ENCODE measurements at places on chromosomes 16 and 17. TPM values are rescaled to one million over a fixed set of nuclear protein-coding genes. Genes with fewer than 3 reads are reported as not detected.

SLC52A1 gene
- not detected for total RNA-seq

WWOX gene
- 16.4 TPM for total RNA-seq

WNK4 gene
- 0.18 TPM for total RNA-seq

CLEC18B gene
- total RNA-seq: not detected

GRCh38 chr16:81855552-81856153 lies 76.6 kb downstream of the PLCG2 start:
- no peak for DNase-seq
- no peaks in the 10 kb centered on the region for H3K36me3 ChIP-seq
- H3K27me3 ChIP-seq: no peaks in the 10 kb centered on the region
- no peaks in the 10 kb centered on the region for H3K4me1 ChIP-seq
- no peak overlapping the region for H3K4me3 ChIP-seq

DNA sequence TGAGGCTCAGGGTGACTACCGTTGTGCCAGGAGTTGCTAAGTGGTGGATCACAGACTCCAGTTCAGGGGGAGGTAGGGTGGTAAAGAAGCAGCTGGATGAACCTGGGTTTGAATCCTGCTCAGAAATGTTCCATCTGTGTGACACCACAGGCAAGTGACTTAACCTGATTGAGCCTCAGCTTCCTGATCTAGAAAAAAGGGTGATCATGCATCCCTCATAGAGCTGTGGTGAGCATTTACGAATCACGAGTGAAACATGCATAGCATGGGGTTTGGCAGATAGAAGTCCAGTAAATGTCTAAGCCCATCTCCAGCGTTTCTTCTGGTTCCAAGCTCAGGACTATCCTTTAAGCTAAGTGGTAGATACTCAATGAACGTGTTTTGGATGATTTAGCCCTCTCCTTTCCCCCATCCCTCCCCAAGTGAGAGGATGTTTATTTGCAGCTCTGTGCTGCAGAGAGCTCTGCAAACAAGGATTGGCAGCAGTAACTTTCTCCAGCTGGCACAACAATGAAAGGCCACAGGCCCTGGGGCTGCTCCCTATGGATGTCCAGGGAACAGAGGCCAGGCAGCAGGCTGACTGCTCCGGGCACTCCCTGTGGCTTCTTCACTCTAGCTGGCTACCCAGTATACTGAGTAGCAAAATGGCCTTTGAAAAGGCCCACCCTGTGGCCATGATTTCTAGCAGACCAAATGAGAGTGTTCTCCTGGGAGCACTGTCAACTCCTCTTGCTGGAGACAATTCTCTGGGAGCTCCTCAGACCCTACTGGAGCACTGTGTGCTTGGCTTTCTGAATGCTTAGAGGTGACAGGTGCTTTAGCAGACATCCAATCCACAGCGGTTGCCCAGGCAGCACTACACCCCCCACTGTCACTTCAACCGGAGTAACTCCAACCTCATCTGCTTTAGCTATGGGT lies 21.3 kb downstream of the CA4 start:
- no peaks in the 10 kb centered on the region for H3K36me3 ChIP-seq
- H3K4me1 ChIP-seq: no peaks in the 10 kb centered on the region
- H3K27ac ChIP-seq: no peak overlapping the region
- no peak overlapping the region for H3K4me3 ChIP-seq

GRCh38 chr17:2420176-2420575 lies 19.3 kb upstream of the MNT start:
- no peaks in the 10 kb centered on the region for H3K27me3 ChIP-seq
- H3K4me3 ChIP-seq: no peak overlapping the region
- DNase-seq: no peak
- no peak overlapping the region for H3K27ac ChIP-seq
- 0 out of 2 replicates have a peak, but pooled peaks cover 9% of the 10 kb centered on the region for H3K36me3 ChIP-seq
- H3K4me1 ChIP-seq: no peaks in the 10 kb centered on the region

GRCh38 chr16:88539652-88540345 lies 30.4 kb upstream of the ZC3H18 start:
- no peak overlapping the region for H3K27ac ChIP-seq
- DNase-seq: no peak
- no peak overlapping the region for H3K4me3 ChIP-seq
- no peaks in the 10 kb centered on the region for H3K36me3 ChIP-seq
- H3K27me3 ChIP-seq: no peaks in the 10 kb centered on the region
- H3K4me1 ChIP-seq: no peaks in the 10 kb centered on the region

GRCh38 chr17:19347323-19348080 lies 15.0 kb downstream of the B9D1 start:
- no peak overlapping the region for H3K4me3 ChIP-seq
- H3K27me3 ChIP-seq: no peaks in the 10 kb centered on the region
- no peaks in the 10 kb centered on the region for H3K36me3 ChIP-seq
- H3K27ac ChIP-seq: no peak overlapping the region

GRCh38 chr17:80833952-80834892 lies 157.4 kb upstream of the CHMP6 start:
- H3K27me3 ChIP-seq: no peaks in the 10 kb centered on the region
- H3K27ac ChIP-seq: no peak overlapping the region
- peaks cover 14% of the 10 kb centered on the region for H3K4me1 ChIP-seq
- H3K4me3 ChIP-seq: no peak overlapping the region
- no peak for DNase-seq
- no peaks in the 10 kb centered on the region for H3K36me3 ChIP-seq

GRCh38 chr16:22643886-22644285 lies 133.2 kb downstream of the NPIPB5 start:
- no peak overlapping the region for H3K4me3 ChIP-seq
- no peak overlapping the region for H3K27ac ChIP-seq
- DNase-seq: no peak
- H3K36me3 ChIP-seq: no peaks in the 10 kb centered on the region
- 0 out of 2 replicates have a peak, but pooled peaks cover 3% of the 10 kb centered on the region for H3K27me3 ChIP-seq

DNA sequence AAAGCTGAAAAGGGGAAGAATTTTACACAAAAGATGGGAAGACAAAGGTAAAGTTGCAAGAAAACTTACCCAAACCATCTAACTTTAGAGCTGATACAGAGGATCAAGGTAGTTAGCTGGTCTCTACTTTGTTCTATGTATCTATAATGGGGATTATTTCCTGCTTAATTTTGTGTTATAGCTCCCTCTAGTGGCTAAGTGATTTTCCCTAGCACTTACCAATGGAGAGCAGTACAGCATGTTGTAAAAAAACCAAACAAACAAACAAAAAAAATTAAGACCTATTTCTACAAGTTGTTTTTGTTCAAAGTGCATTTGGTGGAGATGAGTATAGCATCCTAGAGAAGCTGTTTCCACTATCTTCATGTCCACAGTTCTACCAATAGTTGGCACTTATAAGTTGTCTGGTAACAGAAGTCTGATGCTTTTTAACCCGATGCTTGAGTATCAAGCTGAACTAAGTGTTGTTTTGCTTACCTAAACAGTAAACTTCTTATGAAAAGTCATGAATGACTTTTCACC lies 7.5 kb downstream of the SRSF1 start:
- H3K27ac ChIP-seq: no peak overlapping the region
- no peak for DNase-seq
- peaks cover 12% of the 10 kb centered on the region for H3K4me1 ChIP-seq

GRCh38 chr17:8430966-8431365 lies 4.7 kb upstream of the NDEL1 start:
- H3K27ac ChIP-seq: no peak overlapping the region
- no peak for DNase-seq
- H3K27me3 ChIP-seq: no peaks in the 10 kb centered on the region
- H3K4me3 ChIP-seq: no peak overlapping the region
- no peaks in the 10 kb centered on the region for H3K4me1 ChIP-seq
- no peaks in the 10 kb centered on the region for H3K36me3 ChIP-seq

Data from SJCRH30 (cell line).